Spleen (tissue), 13 donors: ENCODE measurements at places on chromosomes 3 and 15. TPM values are rescaled to one million over a fixed set of nuclear protein-coding genes. Genes with fewer than 3 reads are reported as not detected.

DNA sequence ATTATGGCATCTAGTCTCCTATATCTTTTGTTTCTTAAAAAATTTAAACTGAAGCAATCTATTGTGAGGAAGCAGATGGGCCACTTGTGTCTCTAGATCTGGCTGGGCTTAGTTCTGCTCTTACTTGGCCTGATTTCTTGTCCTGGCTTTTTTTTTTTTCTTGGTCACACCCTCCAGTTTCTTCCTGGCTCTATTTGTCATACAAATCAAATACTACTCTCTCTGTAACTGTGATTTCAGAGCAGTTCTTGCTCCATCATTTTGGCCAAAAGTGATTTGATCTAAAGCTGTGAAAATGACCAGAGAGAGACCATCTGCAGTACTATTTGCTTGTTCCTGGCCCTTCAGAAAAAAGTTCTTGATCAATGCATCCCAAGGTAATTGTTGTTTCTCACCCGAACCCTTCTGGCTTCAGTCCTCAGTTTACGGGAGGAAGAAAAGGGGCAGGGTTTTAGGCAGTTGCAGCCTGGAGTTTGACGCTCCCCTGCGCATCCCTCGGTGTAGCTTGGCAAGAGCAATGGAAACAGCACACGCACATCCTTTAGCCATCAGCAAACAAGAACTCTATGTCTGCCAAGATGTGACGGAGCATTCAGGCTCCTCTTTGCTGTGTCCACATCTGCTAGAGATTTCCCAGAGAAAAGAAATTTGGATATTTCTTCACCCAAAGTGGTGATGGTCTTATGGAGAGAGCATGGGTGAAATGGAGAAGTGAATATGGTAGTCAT lies 31.6 kb downstream of the CHST2 start:
- no peak for DNase-seq

DNA sequence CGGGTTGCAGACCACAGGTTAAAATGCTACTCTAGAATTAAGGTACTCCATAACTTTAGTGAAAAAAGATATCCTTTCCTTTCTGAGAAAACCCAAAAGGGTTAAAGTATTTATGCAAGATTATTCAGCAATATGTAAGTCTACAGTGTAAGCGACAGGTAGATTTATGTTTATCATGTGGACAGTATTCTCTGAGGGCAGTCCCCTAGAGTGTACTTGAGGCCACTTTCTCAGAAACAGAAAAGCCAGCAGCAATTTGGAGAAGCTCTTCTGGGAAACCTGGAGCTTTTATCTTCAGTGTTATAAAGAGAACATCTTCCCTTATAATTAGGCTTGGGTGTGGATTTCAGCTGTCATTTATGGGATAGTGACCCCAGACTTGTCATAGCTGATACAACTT lies 8.9 kb downstream of the ST3GAL6 start:
- no peak for DNase-seq

GRCh38 chr3:16290007-16290826 lies 25.2 kb downstream of the OXNAD1 start:
- DNase-seq, result no peak

- no peak for DNase-seq
These were observed 25.3 kb downstream of the TRAK1 start for GRCh38 chr3:42116466-42116865.

- DNase-seq, result no peak
These were observed 85.9 kb downstream of the BOC start for GRCh38 chr3:113297287-113297686.

- no peak for DNase-seq
These were observed 18.6 kb upstream of the GLCE start for GRCh38 chr15:69141833-69142232.

GRCh38 chr3:129187857-129188256 lies 4.2 kb upstream of the CNBP start:
- no peak for DNase-seq

- DNase-seq, result no peak
These were observed 68.2 kb downstream of the DENND4A start for GRCh38 chr15:65723876-65724275.

GOLGA6L7 gene
- total RNA-seq, result not detected

GRCh38 chr3:87191641-87192040 lies 35.5 kb upstream of the CHMP2B start:
- no peak for DNase-seq

- DNase-seq, result no peak
These were observed 119.9 kb upstream of the RASGRP1 start for GRCh38 chr15:38684440-38685010.

DNA sequence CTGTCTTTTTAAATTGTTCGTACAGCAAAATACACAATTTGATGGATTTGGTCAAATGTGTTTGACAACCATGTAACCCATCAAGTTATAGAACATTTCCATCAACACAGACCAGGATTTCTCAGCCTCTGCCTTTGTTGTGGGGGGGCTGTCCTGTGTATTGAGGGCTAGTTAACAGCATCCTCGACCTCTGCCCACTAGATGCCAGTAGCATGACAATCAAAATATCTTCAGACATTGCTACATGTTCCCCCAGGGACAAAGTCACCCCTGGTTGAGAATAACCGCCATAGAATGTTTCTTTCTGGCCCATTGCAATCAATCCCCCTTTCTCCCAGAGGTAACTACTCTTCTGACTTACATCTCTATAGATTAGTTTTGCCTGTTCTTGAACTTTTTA lies 310.1 kb upstream of the RGMA start:
- DNase-seq, result no peak

DNA sequence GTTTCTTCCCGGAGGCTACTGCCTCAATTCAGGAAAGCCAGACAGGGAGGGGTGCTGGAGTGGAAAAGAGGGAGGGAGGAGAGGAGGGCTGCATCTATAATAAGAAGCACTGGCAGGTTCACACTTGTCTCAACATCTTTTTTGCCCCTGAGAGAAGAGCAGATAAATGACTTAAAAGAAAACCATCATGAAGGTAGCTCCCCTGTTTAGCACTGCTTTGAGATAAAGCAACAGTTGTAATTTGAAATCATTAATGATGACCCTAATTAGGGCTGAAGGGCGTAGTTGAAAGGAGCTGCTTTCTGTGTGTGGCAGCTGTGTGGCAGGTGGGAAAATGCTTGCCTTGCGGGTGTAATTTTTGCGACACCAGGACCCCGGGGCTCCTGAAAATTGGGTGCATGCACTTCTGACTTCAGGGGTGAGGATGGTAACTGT lies 222.8 kb upstream of the IL12A start:
- DNase-seq, result no peak

EOMES gene
- 17.1 TPM for total RNA-seq

DNA sequence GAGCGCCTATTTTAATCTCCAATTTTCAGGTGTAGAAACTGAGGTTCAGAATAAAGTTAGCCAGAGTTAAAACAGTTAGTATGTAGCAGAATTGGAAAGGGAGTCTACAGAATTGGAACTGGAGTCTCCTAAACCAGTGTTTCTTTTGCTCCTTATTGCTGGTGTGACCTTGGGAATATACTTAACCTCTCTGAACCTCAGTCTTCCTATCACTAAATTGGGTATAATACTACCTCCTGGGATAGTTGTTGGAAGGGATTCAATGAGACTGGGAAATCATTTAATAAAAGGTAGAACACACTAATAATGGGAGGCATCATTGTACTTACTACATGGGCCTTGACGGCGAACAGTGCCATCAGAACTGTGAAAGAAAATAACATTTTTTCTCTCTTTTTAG lies 55.1 kb downstream of the LPP start:
- DNase-seq, result no peak

DNA sequence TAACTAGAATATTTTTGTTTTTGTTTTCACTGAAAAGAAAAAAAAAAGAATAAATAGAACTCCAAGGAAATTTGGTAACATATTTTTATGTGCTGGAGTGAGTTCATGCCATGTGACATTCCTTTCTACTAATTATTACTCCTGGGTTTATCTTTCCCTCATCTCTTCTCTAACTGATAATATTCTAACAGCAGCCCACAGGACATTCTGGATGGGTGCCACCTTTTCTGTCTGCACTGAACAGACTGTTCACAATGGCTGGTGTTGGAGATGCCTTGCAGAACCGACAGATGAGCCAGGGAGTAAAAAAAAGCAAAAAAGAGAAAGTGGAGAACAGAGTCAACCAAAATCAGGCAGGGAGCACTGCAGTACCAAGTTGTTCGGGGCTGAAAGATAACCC lies 151.3 kb downstream of the OR4M2 start:
- DNase-seq, result peak; percentile 30

DNA sequence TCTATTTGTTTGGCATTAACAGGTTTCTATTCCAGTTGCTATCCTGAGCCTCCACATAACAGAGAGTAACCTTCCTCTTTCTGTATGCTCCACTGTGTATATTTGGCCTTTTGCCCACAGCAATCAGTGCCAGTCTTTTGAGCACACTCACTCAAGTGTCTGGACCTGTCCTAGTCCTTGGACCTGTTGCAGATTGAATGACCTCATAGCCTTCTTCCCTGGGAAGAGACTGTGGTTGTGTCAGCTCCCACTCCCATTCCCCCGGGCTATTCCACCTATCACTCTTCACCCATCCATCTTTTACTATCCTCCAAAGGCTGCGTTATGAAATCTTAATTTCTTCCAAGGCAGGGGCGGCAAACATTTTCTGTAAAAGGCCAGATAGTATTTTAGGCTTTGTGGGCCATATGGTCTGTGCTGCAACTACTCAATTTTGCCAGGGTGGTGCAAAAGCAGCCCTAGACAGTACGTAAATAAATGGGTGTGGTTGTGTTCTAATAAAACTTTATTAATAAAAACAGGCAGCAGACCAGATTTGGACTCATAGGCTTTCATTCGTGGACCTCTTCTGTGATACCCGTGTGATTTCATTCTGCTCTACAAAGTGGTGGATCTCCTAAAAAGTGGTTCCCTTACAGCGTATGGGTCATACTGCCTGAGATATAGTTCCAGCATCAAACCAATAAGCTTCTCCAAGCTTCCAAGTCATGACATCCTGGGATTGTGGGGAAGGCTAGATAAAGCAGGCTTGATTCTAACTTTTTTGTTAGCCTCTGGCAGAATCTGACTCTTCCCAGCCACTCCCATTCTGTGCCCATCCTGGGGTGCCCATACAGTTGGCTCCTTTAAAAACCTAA lies 57.4 kb downstream of the CDAN1 start:
- no peak for DNase-seq

- no peak for DNase-seq
These were observed 35.1 kb downstream of the LYZL4 start for GRCh38 chr3:42375121-42375800.

DNA sequence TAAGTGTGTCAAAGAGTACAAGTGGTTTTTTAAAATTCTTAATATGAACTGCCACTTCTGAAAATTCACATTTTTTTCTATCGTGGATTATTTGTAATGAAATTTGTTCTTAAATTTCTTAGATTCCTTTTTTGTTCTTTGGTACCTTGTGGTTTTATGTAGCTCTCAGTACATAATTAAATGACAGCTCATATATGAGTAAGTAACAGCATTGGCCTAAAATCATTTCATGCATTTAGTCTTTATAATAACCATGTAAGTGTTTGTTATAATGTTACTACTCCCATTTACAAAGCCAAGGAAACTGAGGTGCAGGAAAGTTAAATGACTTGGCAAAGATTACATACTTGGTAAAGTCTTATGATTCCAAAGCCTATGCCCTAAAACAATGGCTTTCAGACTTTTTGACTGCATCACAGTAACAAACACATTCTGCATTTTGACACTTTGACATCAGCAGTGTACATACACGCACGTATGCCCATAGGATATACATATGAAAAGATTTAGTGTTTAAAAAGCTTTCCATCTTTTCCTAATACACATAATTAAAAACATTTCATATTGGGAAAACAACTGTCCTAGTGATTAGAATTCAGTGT lies 14.9 kb downstream of the SPRED1 start:
- DNase-seq, result no peak

- no peak for DNase-seq
These were observed 44.8 kb downstream of the GATM start for GRCh38 chr15:45333550-45333949.

KBTBD13 gene
- not detected for total RNA-seq

DNA sequence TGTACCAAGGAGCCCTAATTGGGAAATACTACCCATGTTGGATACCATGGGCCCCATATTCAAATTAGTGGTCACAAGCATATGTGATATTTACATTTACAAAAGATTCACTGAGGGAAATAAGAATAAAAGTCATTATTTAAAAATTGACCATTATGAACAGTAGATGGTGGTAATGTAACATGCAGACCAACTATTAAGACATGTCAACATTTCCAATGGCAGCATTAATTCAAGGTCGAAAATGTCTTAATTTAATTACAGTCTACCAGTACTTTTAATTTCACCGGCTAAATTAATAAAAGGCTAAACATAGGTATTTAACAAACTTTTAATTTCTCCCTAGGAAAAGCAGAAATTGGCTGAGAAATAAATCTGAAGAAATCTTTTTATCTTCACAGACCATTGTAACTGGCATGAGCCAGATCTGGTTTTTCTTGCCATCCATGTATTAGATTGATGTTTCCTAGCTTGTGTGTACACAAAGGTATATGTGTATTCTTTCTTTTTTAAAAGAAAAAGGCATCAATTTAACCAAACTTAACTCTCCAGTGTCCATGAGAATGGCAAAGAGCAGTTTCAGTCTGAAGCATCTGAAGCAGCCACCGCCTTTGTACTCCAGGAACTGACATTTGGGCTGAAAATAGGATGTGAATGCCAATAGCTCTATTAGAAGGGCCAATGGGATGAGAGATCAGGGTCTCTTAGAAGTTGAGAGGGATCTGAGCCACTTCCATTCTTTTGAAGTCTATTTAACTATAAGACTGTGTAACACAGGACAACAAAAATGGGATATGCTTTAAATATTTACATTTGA lies 26.6 kb downstream of the NEK11 start:
- no peak for DNase-seq

DNA sequence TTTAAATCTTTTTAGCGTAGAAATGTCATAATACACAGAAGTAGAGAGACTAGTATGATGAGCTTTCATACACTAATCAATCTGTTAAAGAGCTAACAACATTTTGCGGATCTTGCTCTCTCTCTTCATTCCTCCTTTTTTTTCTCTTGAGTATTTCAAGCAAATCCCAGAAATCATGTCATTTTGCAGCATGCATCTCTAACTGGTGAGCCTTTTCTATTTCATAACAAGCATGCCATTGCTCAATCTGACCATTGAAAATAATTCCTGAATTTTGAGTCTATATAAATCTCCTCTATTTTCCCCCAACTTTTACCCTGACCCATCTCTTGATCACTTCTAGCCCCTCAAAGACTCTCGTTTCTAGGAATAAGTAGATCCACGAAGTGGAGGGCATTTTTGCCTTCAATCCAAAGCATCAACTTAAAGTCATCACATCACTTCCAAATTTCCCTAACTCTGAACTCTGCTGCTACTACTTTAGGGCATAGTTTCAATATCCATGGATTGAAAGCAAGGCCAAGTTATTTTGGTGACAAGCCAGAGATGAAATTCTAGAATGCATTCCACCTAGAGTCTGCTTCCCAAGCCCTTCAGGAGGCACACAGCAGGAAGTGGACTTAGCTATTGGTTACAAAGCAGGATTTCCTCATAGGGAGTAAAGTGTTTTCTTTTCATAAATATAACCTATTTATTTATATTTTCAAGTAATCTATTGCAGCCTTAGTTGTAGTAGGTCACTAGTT lies 253.5 kb upstream of the ZPLD1 start:
- DNase-seq, result no peak

- DNase-seq, result peak; percentile 41
These were observed 152.0 kb downstream of the ATP10A start for GRCh38 chr15:25711164-25711563.

GRCh38 chr3:183489455-183490210 lies 61.2 kb upstream of the MCF2L2 start:
- DNase-seq, result no peak
